ENCODE measurements at places on chromosomes 2 and 18. TPM values are rescaled to one million over a fixed set of nuclear protein-coding genes. Genes with fewer than 3 reads are reported as not detected.

Gene KIAA2012
- polyA plus RNA-seq = 0.11 TPM

- DNase-seq = no peak
These were observed 100.7 kb downstream of the MAIP1 start for GRCh38 chr2:200056105-200056504.

- DNase-seq = no peak
These were observed 9.2 kb downstream of the ACAA2 start for GRCh38 chr18:49804096-49804495.

Gene OSR1
- polyA plus RNA-seq = 4.7 TPM

DNA sequence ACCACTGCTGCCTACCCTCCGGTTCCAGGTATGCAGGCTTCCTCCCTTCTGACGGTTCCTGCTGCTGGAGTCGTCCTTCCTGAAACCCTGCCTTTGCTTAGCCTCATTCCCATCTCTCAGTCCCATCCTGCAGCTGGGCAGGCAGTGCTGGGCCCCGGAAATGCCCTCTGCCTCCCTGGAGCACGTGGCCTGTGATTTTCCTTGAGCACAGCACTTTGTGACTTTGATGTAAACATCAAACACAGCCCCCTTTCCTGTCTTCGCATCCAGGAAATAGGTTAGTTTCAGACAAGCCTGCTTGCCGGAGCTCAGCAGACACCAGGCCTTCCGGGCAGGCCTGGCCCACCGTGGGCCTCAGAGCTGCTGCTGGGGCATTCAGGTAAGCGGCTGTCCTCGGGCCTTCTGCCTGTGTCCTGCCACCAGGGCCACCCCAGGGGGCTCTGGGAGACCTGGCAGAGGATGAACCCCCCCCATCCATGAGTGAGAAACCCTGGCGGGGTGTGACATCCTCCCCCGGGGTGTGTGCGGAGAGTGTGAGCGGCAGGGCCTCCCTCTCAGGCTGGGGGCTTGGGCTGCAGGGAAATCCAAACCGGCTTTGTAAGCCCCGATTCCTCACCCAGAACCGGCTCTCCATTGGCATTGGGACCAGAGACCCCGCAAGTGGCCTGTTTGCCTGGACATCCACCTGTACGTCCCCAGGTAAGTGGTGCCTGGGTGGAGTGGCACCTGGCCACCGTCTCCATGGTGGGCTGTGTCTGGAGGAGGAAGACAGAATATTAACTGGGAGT, at the start of gene ZAP70:
Gene ZAP70, plus strand, starts transcription at position 281 of the 788 bp plus-strand sequence. CDS start 10,461 bp downstream, outside the sequence.
- DNase-seq = no peak

DNA sequence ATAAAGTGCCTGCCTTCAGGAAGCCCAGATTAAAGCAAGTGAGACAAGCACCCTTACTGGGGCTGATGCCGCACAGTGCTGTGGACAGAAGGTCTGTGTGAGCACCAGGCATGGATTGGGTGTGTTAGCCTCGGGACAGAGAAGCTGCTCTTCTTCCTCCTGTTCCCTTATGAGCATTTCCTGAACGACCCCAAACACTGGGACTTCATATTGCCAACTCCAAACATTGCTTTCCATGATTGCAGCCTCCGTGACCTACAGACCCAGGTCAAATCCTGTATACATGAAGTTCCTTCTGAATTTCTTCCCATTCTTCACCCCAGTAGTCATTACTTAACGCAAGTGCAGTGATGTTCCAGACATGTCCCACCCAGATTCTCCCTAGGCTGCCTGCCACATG, 129.8 kb upstream of the ALKAL2 start:
- no peak for DNase-seq

Gene SLC5A7
- 0.39 TPM for polyA plus RNA-seq

- DNase-seq = no peak
These were observed 20.1 kb downstream of the COL4A4 start for GRCh38 chr2:227143895-227144294.

Measured in right renal pelvis (tissue), 4 donors.